Placental epithelial cell (primary cell): ENCODE measurements at places on chromosomes 13 and 19. TPM values are rescaled to one million over a fixed set of nuclear protein-coding genes. Genes with fewer than 3 reads are reported as not detected.

PLPPR3 gene
- total RNA-seq: under 0.01 TPM in 1 of 2 replicates, not detected in the other

SCEL gene
- total RNA-seq: 103 and 153 TPM in 2 replicates

GZMM gene
- not detected in 2 replicates for total RNA-seq

CEACAM4 gene
- not detected in 2 replicates for total RNA-seq

LILRB3 gene
- total RNA-seq: not detected in 2 replicates

CASP14 gene
- total RNA-seq: not detected in 2 replicates

FSTL3 gene
- total RNA-seq: 221 and 628 TPM in 2 replicates

SELENOV gene
- not detected in 2 replicates for total RNA-seq

KCNK6 gene
- total RNA-seq: 20.0 and 23.0 TPM in 2 replicates

SYDE1 gene
- total RNA-seq: 24.3 and 37.2 TPM in 2 replicates

FLT3 gene
- not detected in 2 replicates for total RNA-seq

NKG7 gene
- total RNA-seq: not detected in 2 replicates

NTF4 gene
- 6.7 and 20.8 TPM in 2 replicates for total RNA-seq

LCP1 gene
- total RNA-seq: 1.6 and 4.3 TPM in 2 replicates

NKPD1 gene
- total RNA-seq: 2.9 and 5.9 TPM in 2 replicates

DIRAS1 gene
- under 0.01 and 0.79 TPM in 2 replicates for total RNA-seq

EXOC3L2 gene
- 0.11 TPM in 1 of 2 replicates, not detected in the other for total RNA-seq

ERICH6B gene
- not detected in 2 replicates for total RNA-seq

URAD gene
- total RNA-seq: not detected in 2 replicates

PSG7 gene
- 0.76 TPM in 1 of 2 replicates, not detected in the other for total RNA-seq

ATP1A3 gene
- 0.11 TPM in 1 of 2 replicates, not detected in the other for total RNA-seq

TIMM50 gene
- total RNA-seq: 35.3 and 58.7 TPM in 2 replicates
